ENCODE measurements at places on chromosomes 7 and 10.

DNA sequence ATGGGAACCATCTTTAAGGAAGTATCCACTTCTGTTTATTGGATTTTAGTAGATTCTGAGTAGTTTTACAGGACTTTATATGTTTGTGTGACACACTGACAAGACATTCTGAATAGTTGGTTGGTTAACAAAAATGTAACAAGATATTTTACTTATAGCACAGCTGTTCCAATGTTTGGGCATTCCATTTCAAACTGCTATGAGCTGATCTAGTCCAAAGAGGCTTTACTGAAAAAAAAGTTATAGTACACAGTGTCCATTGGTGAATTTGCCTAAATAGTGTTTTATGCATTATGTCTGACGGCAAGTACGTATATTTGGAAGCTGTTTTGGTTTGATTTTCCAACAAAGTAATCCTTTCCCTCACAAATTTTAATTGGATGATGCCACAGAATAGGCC is 99.1 kb downstream of the SAMD9 start:
- DNase-seq, result no peak

- DNase-seq, result no peak
Measured at GRCh38 chr7:74121401-74122249, 38.0 kb downstream of the LIMK1 start.

DNA sequence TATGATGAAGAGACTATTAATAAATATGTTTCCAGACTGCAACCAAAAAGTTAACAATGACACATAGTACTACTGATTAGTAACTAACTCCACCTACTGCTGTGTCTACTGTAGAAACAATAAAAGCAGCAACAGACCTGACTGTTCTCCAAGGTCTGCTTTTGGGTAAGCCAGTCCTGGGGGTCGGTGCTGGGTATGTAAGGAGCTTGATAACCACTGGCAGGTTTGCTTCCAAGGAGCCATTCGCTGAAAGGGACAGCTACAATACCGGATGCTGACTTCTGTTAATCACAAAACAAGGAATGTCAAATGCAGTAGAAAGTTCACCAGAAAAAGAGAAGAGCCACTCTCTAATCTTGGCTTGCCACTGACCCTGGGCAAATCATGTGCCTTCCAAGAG is 17.7 kb downstream of the NCOA4 start:
- no peak for DNase-seq

GRCh38 chr7:151524331-151524730 is 4.6 kb upstream of the RHEB start:
- DNase-seq, result no peak

DNA sequence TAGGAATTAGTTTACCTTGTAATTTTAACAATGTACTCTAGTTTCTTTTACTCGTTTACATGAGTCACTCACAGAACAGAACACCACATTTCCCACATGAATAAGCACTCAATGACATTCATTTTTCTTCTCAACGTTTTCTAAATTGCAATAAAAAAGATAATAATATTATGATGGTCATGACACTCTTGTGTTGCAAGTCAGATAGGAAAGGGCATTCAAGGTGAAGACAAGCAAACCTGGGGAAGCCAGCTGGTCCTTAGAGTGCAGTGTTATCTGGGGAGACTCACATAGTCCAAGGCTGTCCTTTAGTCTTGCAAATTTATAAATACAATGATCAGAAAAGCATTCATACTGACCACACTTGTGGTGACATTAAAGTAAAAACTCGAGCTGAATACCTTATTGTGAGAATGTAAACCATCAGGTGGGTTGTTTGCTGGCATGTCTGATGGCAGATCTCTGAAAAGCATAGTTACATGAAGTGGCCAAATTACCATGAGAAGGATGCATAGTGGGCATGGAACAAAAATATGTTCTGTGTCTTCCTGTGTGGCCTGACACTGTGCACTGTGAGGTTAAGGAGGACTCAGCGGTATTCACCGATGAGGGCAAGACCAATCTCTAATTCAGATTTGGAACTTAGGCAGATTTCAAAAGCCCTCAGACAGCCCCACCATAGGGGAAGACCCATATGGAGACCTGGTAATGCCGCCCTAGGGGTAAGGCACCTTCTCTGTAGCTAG is 158.9 kb upstream of the ASAH2 start:
- DNase-seq, result no peak

- no peak for DNase-seq
Measured at GRCh38 chr7:143436325-143436946, 6.8 kb upstream of the TAS2R60 start.

GRCh38 chr7:140683657-140684056 is 10.9 kb downstream of the ADCK2 start:
- no peak for DNase-seq

DNA sequence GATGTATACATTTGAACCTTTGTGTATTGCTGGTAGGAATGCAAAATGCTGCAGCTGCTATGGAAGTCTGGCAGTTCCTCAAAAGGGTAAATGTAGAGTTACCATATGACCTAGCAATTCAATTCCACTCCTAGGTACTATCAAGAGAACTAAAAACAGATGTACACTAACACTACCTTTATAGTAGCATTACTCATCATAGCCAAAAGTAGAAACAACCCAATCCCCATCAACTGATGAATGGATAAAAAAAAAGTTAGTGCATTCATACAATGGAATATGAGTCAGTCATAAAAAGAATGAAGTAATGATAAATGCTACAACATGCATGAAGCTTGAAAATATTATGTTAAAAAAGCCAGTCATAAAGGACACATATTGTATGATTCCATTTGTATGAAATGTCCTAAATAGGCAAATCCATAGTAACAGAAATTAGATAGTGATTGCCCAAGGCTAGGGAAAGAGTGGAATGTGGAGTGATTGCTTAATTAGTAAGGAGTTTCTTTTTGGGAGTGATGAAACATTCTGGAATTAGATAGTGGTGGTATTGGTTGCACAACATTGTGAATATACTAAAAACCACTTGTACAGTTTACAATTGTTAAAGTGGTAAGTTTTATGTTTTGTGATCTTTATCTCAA is 96.4 kb upstream of the AOAH start:
- no peak for DNase-seq

GRCh38 chr10:92778091-92778490 is 70.2 kb upstream of the EXOC6 start:
- DNase-seq, result no peak

DNA sequence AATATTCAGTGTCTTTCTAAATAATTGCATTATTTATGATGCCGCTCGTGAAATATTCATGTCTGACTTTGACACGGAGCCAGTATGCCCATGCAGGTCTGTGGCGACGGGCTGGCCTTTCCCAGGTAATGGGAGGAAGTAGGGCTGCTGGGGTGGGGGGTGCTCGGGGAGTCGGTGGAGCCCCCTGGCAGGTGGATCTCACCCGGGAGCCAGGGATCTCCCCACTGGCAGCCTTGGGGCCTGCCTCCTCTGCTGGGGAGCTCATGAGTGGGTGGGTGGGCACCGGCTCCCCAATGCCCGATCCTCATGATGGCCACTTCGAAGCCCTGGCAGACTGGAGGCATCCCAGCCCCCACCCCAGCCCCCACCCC is 52.8 kb downstream of the PWWP2B start:
- DNase-seq, result no peak

DNA sequence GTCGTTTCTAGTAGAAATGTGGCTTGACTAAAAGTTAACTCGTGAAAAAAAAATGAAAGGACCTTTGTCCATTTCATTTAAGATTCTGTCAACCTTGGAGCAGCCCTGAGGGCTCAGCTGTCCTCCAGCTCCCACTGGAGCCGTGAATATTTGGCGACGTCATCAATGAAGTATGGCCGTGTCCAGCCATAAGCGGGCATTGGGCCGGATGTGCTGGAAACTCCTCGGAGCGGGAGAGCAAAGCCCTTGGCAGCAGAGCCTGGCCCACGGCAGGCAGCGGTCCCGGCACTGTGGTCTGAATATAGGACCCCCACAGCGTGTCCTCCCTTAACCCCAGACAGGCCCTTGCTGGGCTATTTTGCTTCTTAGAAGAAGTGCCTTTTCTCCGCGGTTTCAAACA is 50.0 kb downstream of the JAKMIP3 start:
- no peak for DNase-seq

DNA sequence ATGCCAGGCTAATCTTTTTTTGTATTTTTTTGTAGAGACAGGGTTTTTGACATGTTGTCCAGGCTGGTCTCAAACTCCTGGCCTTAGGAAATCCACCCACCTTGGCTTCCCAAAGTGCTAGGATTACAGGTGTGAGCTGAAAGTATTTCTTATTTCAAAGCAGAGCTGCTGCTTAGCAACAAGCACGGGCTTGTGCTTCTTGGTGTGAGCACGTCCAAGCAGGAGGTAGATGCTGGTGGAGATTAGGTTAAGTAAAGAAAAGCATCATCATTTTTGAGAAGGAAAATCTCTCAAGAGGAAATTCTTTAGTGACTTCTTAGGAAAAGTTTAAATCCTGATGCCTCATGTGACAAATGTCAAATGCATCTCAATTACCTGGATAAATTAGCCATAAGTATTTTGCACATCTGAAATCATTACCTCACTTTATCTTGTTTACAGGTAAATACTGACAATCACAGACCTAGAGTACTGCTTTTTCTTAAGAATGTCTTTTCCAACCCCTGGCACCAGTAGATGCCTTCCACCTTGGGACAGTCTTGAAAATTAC is 431.8 kb upstream of the FZD8 start:
- DNase-seq, result no peak
